Glutamatergic neuron (in vitro differentiated cells): ENCODE measurements at places on chromosomes 5 and 9. TPM values are rescaled to one million over a fixed set of nuclear protein-coding genes. Genes with fewer than 3 reads are reported as not detected.

The PCDHGA1 gene
- 4.6 TPM for total RNA-seq

- no peak for DNase-seq
These were observed 27.5 kb downstream of the CDH6 start for GRCh38 chr5:31221001-31221400.

DNA sequence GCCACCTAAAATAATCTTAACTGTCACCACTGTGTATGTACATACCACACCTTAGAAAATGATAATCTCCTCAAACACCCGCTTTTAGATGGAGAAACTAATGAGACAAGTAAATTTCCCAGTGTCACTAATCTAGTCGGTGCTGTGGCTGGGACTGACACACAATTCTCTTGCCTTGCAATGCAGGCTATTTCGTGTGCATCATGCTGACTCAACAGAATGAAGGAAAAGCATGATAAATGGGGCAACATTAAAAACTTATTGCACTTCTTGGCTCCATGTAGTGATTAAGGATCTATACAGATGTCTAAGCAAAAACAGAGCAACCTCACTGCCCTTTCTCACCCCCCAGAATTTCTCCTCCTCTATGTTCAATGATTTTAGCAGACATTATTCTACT is 677.9 kb downstream of the DTWD2 start:
- DNase-seq, result no peak

- no peak for DNase-seq
These were observed 4.1 kb downstream of the IRF1 start for GRCh38 chr5:132486318-132487094.

GRCh38 chr9:99237356-99237755 is 15.3 kb downstream of the SEC61B start:
- DNase-seq, result no peak

DNA sequence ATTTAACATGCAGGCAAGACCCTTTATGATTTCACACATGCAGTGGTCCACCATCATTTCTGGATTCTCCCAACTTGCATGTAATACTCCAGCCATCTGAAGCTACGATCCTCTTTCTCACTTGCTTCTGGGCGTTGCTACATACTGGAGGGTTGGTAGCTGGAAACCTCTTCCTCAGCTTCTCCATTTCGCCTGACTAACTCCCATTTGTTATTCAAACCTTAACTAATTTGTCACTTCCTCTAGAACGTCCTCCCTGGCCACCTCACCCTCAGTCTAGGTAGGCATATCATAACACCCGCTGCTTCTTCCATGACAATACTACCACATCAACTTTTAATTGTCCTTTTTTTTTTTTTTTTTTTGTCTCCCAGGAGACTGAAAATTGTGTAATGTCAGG is 72.6 kb upstream of the EQTN start:
- no peak for DNase-seq

GRCh38 chr5:82364497-82364896 is 86.3 kb upstream of the RPS23 start:
- DNase-seq, result no peak
